ENCODE measurements at places on chromosomes 1 and 21.

DNA sequence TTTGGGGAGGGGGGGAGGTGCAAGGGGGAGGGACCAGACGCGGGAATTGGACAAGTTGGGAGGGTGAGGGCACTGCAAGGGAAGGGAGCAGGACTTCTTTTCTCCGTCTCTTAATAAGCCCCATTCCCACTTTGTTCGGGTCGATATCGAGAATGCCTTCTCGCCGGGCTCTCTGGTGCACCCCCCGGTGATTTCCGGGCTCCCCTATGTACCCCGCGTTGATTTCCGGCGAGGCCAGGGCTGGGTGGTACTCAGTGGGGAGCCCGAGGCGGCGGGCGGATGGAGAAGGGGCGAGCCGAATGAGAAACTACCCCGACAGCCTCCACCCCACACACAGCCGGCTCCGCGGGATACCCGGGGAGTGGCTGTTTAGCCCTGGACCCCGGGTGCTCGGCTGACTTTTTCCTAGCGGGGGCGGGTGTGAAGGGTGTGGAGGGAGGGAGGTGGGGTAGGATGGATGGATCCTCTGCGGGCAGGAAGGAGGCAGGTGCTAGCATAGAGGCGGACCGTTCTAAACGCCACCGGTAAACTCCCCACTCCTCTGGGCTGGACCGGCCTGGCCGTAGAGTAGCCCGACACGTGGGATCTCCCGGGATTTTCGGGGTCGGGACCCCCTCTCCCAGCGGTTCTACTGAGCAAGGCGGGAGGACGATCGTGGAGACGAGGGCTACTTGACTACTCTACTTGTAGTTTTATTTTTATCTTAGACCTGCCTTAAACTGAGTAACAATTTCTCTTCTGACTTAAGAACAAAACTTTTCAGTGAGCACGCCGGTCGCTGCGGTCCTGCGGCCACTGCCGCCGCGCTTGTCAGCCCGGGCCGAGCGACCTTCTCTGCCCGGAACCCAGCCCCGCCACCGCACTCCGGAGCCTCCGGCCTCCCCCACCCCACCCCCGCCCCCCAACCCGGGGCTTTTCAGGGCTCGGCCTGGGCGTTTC is 1.0 kb downstream of the RNF220 start:
- no peak for DNase-seq

- no peak for DNase-seq
Measured at GRCh38 chr21:24123785-24124184, 1483.5 kb downstream of the MRPL39 start.

GRCh38 chr21:29832217-29832616 is 107.6 kb downstream of the GRIK1 start:
- DNase-seq = no peak

- DNase-seq = no peak
Measured at GRCh38 chr1:27153549-27153886, 1.4 kb downstream of the SLC9A1 start.

GRCh38 chr1:30264672-30265025 is 458.7 kb downstream of the MATN1 start:
- no peak for DNase-seq

DNA sequence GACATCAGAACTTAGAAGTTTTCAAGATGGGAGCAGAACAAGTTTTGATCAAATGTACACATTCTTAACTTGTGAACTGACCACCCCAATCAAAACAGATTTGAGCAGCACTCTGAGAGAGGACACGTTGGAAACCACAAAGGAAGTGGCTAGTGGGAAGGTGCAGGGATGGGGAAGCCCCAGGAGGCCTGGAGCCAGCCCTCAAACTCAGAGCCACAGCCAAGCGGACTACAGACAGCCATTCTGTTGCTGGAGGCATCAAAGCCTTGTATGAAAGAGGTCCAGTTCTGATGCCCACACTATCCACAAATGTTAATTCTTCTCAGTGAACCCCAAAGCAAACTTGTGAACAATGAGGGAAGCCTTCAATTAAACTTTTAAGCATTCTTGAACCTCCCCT is 143.6 kb upstream of the RAB4A start:
- no peak for DNase-seq

- no peak for DNase-seq
Measured at GRCh38 chr21:25643486-25643885, 4.4 kb downstream of the JAM2 start.

GRCh38 chr1:108962681-108963051 is 618 bp downstream of the CLCC1 start:
- no peak for DNase-seq

GRCh38 chr21:45132841-45133573 is 58.6 kb downstream of the ADARB1 start:
- no peak for DNase-seq

DNA sequence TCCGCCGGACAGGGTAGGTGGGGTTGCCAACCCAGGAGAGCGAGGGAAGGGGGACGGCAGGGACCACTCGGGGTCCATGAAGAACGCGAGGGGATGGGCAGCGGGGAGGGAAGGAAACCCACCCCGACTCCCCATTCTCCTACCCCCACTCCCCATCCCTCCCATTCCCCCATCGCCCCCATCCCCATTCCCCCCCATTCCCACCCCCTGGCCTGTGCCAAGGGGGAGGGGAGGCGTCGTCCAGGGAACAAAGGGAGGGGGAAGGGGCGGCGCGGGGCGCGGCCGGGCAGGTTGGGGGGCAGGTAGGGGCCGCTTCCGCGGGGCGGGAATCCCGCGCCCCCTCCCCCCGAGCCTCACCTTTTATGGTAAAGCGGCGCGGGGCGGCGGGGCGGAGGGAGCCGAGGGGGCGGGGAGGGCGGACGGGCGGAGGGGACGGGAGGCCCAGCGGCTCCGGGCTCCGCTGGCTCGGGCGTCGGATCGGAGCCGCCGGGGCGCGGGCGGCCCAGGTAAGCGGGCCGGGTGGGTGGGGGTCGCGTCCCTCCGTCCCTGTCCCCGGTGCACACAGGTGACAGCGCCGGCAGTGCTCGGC is at the start of gene FBLIM1:
Gene FBLIM1 (plus strand): TSS at position 453 of the 589 bp plus-strand sequence. CDS start 6,189 bp downstream, outside the sequence.
- no peak for DNase-seq

DNA sequence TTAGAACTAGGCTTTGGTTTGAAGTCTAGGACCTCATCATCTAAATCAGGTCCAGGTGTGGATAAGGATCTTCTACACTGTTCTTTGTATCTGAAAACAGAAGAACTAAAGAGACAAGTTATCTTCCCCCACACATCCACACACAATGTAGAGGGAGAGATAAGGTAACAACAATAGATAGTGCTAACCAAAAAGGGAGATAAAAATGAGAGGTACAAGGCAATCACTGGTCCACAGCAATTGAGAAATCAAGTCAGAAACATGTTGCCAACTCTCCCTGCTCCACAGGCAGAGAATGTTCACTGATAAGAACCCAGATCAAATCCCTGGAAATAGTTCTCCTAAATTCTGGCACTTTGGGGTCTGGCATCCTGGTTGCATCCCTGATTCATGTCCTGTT is 75.8 kb upstream of the LHX8 start:
- no peak for DNase-seq

GRCh38 chr1:13751458-13751871 is 51.5 kb downstream of the PRDM2 start:
- DNase-seq = no peak
